ENCODE measurements at places on chromosomes 1 and 21.

DNA sequence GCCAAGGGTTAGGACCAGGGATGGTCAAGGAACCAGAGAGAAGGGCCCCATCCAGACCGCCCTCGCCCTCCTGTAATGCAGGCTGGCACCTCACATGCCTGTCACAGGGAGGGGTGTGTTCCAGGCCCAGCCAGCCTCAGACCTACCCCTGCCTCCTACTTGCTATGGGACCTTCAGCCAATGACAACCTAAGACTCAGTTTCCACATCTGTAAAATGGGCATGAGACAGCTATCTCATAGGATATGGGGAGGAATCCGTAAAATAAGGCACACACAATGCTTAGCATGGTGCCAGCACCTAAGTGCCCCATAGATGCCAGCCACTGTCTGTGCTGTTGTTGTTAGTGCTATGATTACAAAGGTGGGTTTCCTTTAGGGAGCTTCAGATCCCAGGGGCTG is 7.9 kb downstream of the KIF17 start:
- no peak for DNase-seq

GRCh38 chr1:184970691-184971161 is 3.6 kb downstream of the NIBAN1 start:
- DNase-seq = no peak

DNA sequence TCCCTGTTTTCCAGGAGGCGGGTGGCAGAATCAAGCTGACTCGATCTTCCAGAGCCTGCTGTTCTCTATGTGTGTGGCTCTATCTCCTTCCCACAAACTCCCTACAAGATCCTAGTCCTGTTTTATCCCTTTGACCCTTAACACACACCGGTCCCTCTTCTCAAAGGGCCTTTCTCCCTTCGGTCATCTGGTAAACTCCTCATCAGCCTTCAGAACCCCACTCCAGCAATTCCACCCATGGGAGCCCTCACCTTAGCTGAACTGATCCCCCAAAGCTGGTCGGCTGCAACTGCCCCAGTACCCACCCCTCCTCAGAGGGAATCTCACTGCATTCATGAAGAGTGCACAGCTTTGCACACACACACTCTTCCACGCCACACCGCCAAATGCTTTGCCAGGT is 184.9 kb downstream of the IGSF21 start:
- no peak for DNase-seq

GRCh38 chr1:175717610-175718540 is 25.5 kb downstream of the TNR start:
- DNase-seq = no peak

GRCh38 chr21:28857752-28858151 is 134.9 kb downstream of the LTN1 start:
- DNase-seq = no peak

- DNase-seq = no peak
Observed at GRCh38 chr1:32893198-32894018, 7.1 kb downstream of the HPCA start.

- no peak for DNase-seq
Observed at GRCh38 chr1:195085196-195085595, 1523.0 kb downstream of the KCNT2 start.

- DNase-seq = no peak
Observed at GRCh38 chr1:184943998-184944397, 30.3 kb downstream of the NIBAN1 start.

GRCh38 chr1:178774263-178774662 is 49.2 kb downstream of the RALGPS2 start:
- DNase-seq = peak; percentile 43

DNA sequence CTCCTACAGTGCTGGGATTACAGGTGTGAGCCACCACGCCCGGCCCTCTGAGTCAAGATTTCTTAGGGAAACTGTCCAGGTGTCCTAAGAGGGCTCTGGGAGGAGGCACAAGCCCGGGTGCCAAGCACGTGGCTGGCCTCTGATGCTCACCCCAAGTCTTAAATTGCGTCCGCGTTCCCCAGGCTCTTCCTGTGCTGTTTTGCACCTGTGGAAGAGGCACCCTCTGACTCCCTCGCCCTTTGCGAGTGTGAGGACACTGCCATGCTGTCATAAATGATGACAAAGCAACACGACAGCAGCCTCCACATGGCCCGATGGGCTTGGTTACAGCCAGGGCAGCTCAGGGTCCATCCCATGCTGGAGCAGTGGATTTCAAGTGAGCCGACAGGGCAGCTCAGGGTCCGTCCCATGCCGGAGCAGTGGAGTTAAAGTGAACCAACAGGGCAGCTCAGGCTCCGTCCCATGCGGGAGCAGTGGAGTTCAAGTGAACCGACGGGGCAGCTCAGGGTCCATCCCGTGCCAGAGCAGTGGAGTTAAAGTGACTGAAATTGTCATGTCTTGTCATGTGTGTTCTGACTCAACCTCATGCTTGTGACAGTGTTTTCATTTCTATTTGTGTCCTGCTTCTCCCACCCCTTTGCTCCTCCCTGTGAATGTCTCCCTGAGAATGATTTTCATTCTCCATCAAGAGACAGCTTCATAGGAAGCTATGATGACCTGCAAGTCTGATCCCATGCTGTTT is 33.9 kb downstream of the PCNT start:
- DNase-seq = no peak

GRCh38 chr21:34945288-34945687 is 103.8 kb downstream of the RUNX1 start:
- no peak for DNase-seq

DNA sequence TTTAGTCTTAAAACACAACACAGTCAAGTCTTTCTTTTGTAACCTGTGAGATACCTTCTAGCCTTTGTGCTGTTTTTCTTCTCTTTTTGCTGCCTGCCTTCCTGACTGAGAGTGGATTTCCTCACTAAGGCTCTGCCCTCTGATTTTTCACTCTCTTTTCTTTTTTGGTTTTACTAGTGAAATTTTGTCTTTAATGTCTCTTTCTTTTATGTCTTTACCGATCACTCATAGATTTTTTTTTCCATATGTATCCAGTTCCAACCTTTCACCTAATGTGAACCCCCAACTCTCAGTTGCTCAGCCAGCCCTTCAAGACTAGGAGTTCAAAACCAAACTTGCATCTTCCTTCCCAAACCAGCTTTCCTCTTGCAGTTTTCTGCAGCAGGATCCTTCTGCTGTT is 6.5 kb downstream of the LGALS8 start:
- no peak for DNase-seq

GRCh38 chr1:203171341-203172183 is 4.1 kb downstream of the MYBPH start:
- DNase-seq = no peak

DNA sequence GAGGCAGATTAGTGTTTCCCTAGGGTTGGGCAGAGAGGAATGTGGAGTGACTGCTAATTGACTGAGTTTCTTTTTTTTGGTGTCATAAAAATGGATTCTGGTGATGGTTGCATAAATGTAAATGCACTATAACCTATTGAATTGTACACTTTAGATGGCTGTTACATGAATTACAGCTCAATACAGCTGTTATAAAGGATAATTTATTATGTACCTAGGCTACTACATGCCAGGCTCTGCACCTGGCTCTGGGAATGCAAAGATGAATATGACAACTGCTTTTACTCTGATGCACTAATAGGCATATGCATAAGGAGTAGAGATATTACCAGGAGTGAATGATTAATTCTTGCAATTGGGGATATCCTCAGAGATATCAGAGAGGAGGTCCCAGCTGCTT is 345.3 kb downstream of the PTBP2 start:
- DNase-seq = no peak

- no peak for DNase-seq
Observed at GRCh38 chr1:204409836-204410687, 1.6 kb downstream of the PPP1R15B start.

DNA sequence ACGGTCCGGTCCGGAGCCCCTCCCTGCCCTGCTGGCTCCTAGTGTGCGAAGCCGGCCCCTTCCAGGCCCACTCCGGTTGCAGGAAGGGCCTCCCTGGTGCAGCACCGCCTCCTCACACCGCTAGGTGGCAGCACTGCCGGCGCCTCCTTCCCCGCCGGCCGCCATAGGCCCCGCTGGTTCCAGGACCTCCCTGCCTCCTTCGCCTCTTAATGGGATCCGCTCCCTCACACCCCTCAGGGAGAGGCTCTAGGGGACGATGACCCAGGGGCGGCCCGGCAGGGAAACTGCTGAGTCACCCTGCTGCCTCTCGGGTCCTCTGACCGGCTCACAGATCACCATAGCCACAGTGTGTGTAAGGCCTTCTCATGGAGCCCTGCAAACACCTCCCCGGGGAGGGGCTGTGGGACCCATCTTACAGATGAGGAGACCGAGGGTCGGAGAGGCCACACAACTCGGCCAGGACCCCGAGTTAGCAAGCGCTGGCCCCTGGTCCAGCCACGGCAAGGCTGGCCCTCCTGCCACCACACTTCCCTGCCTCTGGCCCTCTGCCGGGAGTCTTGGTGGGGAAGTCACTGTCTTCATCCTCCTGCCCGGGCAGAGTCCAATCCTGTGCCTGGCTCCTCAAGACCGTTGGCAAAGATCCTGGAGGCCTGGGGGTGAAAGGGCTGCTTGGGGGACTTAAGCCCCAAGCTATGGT is 1.6 kb upstream of the AJAP1 start:
- peak; percentile 67 for DNase-seq

GRCh38 chr1:12566484-12567287 is 51.3 kb downstream of the DHRS3 start:
- DNase-seq = no peak

GRCh38 chr1:25737130-25737529 is 62.9 kb upstream of the SELENON start:
- no peak for DNase-seq

DNA sequence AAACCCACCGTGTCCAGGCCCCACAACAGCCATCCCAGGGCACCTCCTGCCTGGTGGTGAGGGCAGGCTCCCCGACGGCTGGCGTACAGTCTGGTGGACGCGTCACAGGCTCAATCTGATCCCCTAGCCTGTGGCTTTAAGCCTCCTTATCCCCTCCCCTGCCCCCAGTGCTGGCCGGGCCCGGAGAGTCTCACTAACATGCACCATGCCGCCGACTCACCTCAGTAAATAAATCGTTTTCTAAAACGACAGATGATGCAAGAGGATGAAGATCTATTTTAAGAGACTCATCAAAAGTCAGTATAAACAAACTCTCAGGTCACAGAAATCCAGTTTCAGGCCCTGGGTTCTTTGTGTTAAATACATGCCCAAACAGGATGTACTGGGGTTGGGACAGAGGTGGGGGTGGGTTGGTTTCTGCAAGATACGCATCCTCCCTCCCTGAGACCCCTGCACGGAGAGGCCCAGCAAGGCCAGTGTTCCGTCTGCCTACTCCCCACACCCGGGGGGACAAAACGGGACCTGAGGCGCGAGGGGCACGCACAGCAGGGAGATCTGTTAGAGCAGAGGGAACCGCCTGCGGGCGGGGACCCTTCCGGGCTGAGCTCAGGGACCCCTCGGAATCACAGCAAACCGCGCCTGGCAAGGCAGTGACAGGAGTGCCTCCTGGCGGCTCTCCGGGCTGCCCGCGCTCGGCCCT is 3.1 kb downstream of the PANK4 start:
- peak; percentile 51 for DNase-seq

GRCh38 chr1:177170756-177171535 is at the start of gene BRINP2:
Gene BRINP2, plus strand, starts transcription at chr1:177170958. Its CDS starts 58,919 bp downstream, at chr1:177229877.
- DNase-seq = peak; percentile 16

GRCh38 chr1:21447311-21447710 is 7.4 kb downstream of the NBPF3 start:
- no peak for DNase-seq

- no peak for DNase-seq
Observed at GRCh38 chr21:31382060-31382459, 38.0 kb upstream of the TIAM1 start.

GRCh38 chr1:26907071-26907917 is 6.5 kb downstream of the NR0B2 start:
- no peak for DNase-seq

- DNase-seq = no peak
Observed at GRCh38 chr1:43521756-43522155, 8.9 kb upstream of the PTPRF start.

DNA sequence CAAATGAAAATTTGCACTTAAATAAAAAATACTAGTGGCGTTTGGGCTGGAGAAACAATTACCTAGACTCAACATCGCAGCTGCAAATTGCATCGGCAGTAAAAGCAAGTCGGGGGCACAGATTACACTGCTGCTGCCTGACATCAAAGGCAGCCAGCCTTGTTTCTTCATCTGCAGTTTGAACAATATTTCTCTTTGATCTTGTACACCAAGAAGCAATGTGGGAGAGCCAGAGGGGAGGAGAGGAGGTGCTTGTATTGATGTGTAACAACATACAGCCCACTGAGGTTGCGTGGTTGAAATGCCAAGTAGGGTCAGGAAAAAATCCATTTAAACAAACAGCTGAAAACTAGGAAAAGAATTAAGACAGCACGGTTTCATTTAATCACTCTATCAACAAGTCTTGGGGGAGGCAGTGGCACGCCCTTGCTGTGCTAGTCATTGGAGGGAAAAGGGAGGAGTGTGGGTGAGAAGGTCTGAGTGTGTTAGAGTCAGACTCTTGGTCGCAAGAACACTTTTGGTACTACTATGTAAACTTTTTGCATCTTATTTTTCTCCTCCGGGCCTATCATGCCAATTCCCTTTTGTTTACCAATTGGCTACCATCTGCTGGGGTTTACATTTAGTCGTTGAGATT is 456.5 kb downstream of the OMA1 start:
- no peak for DNase-seq

GRCh38 chr1:111930356-111930755 is 59.1 kb downstream of the KCND3 start:
- DNase-seq = no peak

DNA sequence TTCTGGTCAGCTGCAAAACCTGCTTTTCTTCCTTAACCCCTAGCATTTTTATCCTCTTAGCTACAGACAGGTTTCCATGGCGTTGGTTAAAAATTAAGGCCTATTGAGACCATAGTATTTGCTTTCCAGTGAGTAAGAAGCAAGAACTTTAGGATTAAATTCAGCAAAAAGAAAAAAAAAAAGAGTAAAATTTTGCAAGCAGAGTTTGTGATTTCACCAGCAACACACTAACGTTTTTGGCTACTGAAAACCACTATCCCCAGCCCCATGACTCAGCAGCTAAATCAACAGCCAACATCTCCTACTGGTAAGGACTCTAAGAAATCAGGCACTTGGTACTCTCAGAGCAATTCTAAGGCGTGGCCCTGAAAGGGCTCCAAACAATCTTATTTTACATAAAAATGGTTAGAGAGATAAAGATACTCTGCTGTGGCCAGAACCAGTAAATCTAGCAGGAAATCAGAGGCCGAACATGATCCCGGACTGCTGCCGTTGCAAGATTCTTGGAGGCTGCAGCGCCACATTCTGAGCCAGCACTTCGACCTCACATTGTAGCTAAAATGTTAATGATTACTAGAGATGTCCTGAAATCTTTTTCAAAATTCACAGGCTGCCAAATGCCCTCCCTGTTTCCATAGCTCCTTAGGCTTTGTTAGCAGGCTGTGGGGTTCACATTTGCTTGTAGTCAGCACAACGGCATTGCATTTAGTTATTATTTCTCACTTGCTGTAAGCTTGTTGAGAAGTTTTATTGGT is 1.6 kb upstream of the ENO1 start:
- peak; percentile 88 for DNase-seq

GRCh38 chr1:187491082-187491720 is 662.5 kb downstream of the PLA2G4A start:
- DNase-seq = no peak

- no peak for DNase-seq
Observed at GRCh38 chr1:117794073-117794472, 135.3 kb downstream of the GDAP2 start.
